Right ventricle myocardium inferior (tissue), 1 donor: ENCODE measurements at places on chromosomes 7 and 10. TPM values are rescaled to one million over a fixed set of nuclear protein-coding genes. Genes with fewer than 3 reads are reported as not detected.

- no peak for DNase-seq
Measured at GRCh38 chr10:132551093-132551807, 13.7 kb downstream of the INPP5A start.

- DNase-seq: peak; percentile 50
Measured at GRCh38 chr7:121873289-121874194, 581 bp downstream of the PTPRZ1 start.

The IGFBP3 gene
- total RNA-seq: 45.4 TPM

DNA sequence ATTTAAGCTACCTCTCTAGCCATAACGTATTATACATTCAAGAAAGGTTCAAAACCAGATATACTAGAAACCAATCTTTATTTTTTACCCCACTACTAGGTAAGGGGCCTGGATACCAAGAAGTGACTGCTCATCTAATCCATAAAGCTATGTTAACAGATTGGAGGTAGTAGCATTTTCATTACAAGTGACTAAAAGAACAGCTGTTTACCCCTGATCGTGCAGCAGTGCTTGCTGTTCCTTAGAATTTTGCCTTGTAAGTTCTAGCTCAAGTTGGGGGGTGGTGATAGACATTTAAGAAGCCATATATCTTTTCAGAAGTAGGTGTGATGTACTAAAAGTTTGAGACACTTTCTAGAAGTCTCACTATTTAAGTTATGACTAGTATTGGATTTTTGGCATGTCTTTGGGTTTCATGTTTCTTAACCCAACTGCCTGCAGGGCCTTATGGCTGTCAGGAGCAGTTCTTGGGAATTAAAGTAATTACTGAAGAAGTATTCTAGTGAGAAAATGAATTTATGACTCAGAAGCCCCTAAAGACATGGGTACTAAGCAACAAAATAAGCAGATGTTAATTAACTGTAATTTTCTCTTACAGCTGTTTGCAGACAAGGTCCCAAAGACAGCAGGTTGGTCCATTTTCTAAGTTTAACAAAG, 2.3 kb downstream of the PPIA start:
- no peak for DNase-seq

GRCh38 chr7:122123746-122124145, 20.3 kb downstream of the AASS start:
- no peak for DNase-seq

The SEMA3E gene
- total RNA-seq: 0.24 TPM

The IGF2BP3 gene
- total RNA-seq: not detected

The FAM25C gene
- total RNA-seq: not detected

GRCh38 chr7:155378580-155378934, 79.4 kb upstream of the EN2 start:
- DNase-seq: no peak

The NKX2-3 gene
- total RNA-seq: not detected

DNA sequence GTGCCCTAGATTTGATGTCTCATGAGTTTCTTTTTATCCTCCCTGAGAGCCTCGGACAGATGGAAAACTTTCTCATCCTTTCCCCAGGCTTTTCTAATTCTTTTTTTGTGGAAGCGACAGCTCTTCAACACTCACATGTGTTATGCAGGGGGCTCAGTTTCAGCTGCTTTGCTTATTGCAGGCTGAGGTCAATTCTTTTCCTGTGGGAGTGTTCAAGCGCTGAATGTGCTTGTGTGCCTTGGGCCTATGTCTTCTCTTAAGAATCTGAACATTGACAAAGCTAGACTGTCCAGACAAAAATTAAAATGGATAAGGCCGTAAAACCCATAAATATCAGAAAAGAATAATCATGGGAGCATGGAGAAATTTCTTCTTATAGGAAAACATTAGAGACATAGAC, 125.2 kb upstream of the STEAP4 start:
- no peak for DNase-seq

- no peak for DNase-seq
Measured at GRCh38 chr10:92914478-92915325, 66.4 kb downstream of the EXOC6 start.

GRCh38 chr7:150406567-150407421, 27.7 kb downstream of the ZNF775 start:
- peak; percentile 48 for DNase-seq

GRCh38 chr10:103847909-103848468, 7.4 kb downstream of the SH3PXD2A start:
- no peak for DNase-seq

DNA sequence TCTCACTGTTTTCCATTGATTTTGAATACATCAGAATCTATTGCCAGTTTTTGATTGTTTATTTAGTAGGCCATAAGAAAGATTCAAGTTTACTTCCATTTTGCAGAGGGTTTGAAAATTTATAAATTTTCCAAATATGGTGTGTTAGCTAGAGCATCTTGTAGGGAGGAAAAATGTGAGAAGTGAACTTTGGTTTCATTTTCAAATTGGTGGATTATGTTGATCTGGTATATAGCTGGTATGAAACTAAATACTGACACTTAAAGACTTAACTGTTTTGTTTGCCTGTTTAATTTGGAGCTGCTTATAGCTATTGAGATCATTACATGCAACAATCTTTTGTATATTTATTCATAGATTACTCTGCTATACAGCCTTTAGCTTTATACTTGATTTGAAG, 108.1 kb downstream of the ADAM22 start:
- DNase-seq: no peak

DNA sequence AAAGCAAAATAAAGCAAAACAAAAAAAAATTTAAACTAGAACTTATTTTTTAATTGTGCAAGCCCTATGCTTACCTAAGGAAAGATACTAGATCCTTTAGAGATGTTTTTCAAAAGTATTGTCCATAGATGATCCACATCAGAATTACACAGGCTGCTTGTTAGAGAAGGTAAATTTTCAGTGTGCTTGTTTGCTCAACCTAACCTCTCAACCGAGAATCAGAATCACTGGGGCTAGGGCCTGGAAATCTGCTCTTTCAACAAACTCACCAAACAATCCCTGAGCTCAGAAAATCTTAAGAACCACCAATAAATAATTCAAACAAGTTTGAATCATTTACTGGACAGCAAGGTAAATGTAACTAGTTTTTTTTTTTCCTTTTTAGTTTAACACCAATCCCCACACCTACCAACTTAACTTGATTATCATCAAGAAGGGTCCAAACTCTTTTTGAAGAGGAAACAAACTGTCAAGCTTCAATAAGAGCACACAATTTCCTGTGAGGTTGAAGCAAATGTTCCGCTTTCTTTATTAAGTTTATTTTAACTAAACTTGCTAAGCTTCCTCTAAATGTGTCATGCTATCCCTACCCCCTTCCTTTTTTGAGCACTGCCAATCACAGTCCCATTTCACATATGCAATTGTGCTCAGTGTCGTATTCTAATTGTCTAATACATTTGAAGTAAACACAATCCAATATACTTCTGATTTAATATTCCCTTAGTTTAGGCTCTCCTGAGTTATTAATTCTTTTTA, 7.4 kb upstream of the TSPAN33 start:
- no peak for DNase-seq

- no peak for DNase-seq
Measured at GRCh38 chr10:1661859-1662437, 75.4 kb downstream of the ADARB2 start.

The RAPGEF5 gene
- total RNA-seq: 9.4 TPM

The GJD4 gene
- total RNA-seq: not detected

DNA sequence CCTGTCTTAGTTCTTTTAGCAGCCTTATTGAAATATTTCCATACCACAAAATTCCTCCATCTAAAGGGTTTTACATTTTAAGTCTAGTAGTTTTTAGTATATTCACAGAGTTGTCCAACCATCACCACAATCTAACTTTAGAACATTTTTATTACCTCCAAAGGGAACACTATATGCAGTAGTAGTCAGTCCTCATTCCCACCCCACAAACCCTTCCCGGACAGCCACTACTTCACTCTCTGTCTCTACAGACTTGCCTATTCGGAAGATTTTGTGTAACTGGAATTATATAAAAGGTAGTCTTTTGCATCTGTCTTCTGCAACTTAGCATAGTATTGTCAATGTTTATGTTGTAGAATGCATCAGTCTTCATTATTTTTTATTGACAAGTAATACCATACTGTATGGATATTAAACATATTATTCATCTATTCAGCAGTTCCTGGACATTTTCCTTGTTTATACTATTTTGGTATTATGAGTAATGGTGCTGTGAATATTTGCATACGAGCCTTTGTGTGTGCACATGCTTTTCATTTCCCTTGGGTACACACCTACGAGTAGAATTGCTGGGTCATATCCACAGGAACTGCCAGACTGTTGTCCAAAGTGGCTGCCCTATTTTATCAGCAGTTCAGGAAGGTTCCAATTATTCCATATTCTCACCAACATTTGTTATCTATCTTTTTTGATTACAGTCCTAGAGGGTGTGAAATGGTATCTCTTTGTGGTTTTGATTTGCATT, 60.9 kb upstream of the LANCL2 start:
- no peak for DNase-seq

DNA sequence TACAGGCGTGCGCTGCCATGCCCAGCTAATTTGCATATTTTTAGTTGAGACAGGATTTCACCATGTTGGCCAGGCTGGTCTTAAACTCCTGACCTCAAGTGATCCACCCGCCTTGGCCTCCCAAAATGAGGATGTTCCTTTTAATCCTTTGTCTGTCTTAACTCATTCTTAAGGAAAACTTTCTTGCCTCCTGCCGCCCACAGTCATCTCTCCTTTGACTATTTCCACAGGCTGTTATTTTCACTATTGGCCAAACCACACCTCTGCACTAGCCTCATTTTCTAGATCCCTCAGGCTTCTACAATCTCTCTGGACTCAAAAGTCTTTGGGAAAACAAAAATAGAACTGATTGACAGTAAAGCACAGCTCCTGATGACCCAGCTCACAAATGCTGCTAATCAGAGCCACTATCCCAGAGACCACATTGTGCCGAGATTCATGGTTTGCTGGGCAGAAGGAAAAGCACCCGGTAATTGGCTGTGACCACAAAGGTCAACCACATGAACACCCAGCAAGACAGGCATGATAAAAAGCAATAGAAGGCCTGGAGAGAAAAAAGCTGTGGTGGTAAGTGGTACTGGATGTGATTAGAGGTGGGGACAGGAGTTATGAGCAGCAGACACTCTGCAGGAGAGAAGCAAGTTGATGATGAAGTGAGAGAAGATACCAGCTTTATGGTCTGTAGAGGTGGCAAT, 44.1 kb upstream of the ZNRF2 start:
- no peak for DNase-seq

- DNase-seq: no peak
Measured at GRCh38 chr7:47771990-47772360, 176.3 kb downstream of the PKD1L1 start.

The HYAL4 gene
- total RNA-seq: not detected
